Colonic mucosa (tissue), 4 donors: ENCODE measurements at places on chromosomes 7 and 10.
A peak's percentile ranks its signal among the peaks of the same experiment; 100 is the strongest.

DNA sequence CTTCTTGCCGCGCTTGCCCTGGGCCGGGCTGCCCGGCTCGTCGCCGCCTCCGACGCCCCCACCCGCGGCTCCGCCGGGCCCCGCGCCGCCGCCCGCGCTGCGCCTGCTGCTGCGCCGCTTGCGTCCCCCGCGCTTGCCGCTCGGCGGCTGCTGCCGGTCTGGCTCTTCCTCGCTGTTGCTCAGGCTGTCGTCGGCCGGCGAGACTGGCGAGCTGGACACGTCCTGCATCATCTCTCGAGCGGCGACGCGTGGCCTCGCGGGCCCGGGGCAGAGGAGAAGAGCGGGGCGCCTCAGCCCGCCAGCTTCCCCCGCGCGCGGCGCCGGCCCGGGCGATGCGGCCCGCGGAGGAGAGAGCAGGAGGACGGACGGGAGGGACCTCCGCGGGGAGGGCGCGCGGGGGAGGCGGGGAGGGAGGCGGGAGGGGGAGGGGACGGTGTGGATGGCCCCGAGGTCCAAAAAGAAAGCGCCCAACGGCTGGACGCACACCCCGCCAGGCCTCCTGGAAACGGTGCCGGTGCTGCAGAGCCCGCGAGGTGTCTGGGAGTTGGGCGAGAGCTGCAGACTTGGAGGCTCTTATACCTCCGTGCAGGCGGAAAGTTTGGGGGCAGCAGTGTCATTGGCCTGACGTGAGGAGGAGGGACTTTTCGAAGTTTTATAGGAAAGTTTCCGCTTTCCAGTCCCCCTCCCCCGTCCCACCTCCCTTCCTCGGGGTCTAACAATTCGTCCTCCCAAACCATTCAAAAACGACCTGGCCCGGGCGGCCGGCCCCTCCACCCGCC is at the start of gene TWIST1:
TWIST1 (minus strand) TSS at position 546 of the 779 bp plus-strand sequence; CDS start at position 231, 315 bp downstream.
- peak; percentile 22 for DNase-seq

GRCh38 chr10:7192061-7192460 is 218.8 kb downstream of the SFMBT2 start:
- no peak for DNase-seq

DNA sequence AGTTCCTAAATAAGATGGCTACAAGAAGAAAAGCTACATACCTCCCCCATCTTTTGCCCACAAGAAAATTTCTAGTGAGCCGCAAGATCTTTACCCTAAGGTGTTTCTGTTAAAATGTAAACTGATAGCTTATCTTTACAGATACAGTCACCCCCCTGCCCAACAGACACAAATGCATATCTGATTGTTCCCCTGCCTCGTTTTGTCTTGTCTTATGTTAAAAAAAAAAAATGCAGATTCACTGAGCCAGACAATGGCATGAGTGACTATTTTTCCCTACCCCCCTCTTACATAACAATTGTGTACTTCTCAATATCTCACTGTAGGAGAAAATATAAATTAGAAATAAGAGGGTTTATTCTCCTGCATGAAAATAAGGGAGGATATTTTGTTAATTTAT is 8.5 kb downstream of the ZNF138 start:
- DNase-seq = no peak

- DNase-seq = no peak
Measured at GRCh38 chr7:141563956-141564623, 12.9 kb downstream of the AGK start.
